ENCODE measurements at places on chromosomes 5 and 9. TPM values are rescaled to one million over a fixed set of nuclear protein-coding genes. Genes with fewer than 3 reads are reported as not detected.

- DNase-seq = no peak
Measured at GRCh38 chr5:53792338-53792737, 231.9 kb downstream of the NDUFS4 start.

- no peak for DNase-seq
Measured at GRCh38 chr9:128011071-128011817, 30.5 kb upstream of the EEIG1 start.

GRCh38 chr9:93505541-93506132 is 52.3 kb upstream of the FAM120AOS start:
- no peak for DNase-seq

DNA sequence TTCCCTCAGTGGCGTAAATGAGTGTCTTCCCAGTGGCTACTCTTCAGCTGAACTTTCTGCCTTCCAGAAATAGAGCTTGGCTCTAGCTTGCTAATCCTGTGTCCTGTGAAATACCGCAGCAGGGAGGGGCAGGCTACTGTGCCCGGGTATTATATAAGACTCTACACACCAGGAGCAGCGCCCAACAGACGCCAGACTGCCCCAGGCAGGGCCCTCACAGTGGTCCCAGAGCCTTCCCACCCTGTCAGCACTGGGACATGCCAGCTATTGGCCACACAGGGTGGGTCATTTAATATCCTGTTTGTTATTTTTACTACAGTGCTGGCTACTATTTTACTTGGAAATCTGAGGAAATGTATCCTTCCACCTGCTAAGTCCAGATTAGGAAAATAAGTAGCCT is 121.0 kb downstream of the FEM1C start:
- DNase-seq = no peak

DNA sequence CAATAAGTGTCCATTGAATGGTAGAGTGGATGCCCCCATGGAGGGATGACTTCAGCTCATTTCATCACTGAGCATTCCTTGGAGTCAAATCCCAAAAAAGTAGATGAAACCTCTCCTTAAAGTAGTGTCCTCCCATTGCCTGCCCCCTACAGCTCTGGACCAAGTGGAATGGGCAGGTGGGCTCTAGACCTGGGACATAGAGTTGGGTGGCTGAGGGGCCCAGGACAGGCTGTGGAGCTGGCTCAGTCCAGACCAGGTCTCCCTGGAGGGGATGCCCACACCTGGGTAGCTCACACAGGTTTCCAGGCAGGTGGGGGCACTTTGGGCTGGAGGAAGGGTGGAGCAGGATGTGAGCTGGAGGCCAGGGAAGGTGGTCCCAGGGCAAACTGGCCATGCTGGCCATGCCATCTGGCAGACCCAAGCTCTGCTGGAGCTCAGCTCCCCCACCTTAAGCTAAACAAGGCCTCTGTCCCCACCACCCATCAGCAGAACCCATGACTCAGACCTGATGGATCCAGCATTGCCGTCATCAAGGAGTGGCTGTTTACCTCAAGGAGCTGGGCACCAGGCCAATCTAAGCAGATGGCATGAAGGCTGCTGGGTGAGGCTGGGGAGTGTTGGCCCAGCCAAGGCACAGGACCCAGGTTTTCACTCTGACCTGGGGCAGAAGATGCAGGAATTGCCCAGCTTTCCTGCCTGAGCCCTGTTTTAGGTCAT is 6.2 kb upstream of the SPINK4 start:
- peak; percentile 90 for DNase-seq

DNA sequence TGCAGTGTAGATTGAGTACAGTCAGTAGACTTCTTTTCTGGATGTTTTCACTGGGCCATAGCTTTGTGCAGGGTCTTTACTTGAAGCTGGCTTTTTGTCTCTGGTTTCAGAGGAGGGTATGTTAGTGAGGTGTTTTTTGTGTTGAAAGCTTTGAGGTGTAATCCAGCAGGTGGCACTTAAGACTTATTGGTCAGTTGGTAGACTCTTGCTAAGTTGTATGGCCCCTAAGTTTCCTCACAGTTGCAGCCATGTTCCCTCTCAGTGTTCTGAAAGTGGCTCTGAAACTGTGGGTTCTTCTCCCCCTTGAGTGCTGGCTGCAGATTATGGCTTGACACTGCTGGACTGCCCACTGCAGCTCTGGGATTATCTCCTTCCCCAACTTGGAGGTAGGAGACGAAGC is 55.7 kb upstream of the SLC44A1 start:
- no peak for DNase-seq

DNA sequence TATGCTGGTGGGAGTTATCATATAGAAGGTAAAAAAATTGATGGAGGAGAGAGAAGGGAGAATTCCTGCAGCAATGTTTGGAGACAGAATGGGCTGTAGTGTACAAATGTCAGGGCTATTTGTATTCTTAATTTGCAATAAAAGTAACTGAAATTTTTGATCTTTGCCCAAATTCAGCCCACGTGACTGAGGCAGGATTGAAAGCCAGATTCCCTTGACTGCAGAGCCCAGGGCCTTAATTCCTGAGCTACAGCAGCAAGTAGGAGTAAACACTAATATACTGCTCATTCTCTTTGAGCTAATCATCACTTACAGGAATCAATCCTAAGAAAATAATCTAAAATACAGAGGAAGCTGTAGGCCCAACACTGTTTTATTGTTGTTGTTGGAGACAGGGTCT is 5.2 kb upstream of the ANXA6 start:
- peak; percentile 36 for DNase-seq

- peak; percentile 39 for DNase-seq
Measured at GRCh38 chr9:4973246-4973645, 11.8 kb upstream of the JAK2 start.

- DNase-seq = no peak
Measured at GRCh38 chr5:20050262-20050661, 62.3 kb upstream of the CDH18 start.

DNA sequence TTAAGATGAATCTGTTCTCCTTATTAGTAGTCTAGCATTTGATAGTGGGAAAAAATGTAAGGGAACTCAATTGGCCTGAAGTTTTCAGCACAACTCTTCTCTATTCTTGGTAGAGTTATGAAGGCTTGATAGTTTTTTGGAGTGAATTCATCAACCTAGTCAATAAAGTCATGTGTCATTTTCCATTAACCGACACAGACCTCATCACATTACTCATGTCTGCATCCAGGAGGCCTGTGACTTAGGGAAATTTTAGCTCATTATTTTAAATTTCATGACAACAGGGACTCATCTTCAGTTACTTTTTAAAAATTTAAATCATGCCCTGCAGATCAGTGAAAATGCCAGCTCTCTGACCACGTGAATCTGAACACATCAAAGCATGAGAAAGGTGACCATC is 63.3 kb downstream of the ADAMTS16 start:
- no peak for DNase-seq

- DNase-seq = no peak
Measured at GRCh38 chr9:128870128-128870940, 11.4 kb downstream of the KYAT1 start.

DNA sequence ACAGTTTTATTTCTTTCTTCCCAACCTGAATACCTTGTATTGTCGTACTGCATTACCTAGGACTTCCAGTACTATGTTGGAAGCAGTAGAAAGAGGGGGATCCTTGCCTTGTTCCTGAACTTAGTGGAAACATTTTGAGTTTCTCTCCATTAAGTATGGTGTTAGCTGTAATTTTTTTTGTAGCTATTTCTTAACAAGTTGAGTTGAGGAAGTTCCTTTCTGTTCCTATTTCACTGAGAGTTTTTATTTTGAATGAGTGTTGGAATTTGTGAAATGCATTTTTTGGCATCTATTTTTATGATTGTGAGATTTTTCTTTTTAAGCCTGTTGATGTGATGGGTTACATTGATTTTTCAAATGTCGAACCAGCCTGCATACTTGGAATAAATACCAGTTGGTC is 49.0 kb downstream of the FSD1L start:
- DNase-seq = no peak

Gene CEL
- 0.43 TPM for total RNA-seq

Gene PCDHGB1
- 2.5 TPM for total RNA-seq

Gene CSNK1G3
- 35.4 TPM for total RNA-seq

Data from HFFc6 (cell line).